Mucosa of gallbladder (tissue), 1 donor: ENCODE measurements at places on chromosomes 16 and 17.

DNA sequence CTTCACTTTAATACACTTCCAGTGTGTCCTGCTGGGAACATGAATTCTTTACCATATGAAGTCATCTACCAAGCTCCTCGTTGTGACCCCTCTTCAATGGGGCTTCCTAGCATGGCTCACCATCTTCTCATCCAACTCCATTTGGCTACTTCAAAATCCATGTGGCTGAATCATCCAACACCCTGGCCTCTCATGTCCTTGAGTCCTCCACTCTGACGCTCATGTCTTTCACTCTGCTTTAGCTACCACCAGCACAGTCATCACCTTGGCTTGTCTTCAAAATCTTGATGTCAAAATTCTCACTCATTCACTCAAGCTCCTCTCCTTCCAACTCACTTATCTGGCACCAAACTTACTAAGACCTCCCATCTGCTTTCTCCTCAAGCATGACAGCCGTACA, 35.8 kb downstream of the AMFR start:
- DNase-seq = no peak

GRCh38 chr17:19019041-19019941, 14.7 kb upstream of the FAM83G start:
- no peak for DNase-seq

DNA sequence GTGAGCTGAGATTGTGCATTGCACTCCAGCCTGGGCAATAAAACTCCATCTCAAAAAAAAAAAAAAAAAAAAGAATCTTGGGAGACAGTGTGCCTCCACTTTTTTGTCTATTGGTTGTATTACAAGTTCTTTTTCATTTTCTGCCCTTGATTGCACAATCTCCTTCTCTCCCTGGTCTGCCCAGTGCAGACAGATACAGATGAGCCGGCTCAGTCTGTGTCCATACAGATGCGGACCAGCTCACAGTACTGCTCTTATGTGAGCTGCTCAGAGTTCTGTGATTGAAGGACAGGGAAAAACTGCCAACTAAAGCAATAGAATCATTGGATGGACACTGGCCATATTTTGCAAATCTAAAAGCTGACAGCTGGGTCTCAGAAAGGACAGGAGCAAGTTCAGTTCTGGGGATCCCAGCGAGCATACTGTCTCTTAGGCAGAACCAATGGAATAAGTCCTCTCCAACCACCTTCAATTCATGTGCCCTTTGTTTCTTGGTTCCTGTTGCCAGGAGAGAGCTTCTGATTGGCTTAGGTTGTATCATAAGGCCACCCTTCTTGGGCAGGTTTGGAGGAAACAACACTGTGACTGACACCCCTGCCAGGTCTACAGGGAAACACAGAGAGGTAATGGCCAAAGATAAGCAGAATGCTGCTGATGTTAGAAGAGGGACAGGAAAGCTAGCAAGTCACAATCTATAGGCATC, 495.6 kb upstream of the HSBP1 start:
- no peak for DNase-seq

DNA sequence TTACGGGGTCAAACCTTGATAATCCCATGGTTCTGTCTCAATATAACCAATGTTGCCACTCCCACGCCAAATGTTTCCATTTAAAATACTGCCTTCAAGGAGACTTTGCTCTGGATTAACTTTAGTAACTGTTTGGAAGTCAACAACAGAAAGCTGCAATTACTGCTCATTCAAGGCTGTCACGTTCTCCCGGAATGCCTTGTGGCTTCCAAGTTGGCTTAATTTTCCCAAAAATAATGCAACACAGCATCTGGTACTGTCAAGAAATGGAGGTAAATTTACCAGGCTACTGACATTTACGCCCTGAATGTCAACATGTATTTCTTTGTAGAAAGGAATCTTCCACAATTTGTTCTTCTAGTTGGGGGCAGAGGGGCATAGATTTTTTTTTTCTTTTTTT, 38.2 kb downstream of the GPRC5B start:
- no peak for DNase-seq

- no peak for DNase-seq
Observed at GRCh38 chr17:13176436-13176835, 158.6 kb upstream of the ELAC2 start.
